ENCODE measurements at places on chromosomes 11 and 22. TPM values are rescaled to one million over a fixed set of nuclear protein-coding genes. Genes with fewer than 3 reads are reported as not detected.

DNA sequence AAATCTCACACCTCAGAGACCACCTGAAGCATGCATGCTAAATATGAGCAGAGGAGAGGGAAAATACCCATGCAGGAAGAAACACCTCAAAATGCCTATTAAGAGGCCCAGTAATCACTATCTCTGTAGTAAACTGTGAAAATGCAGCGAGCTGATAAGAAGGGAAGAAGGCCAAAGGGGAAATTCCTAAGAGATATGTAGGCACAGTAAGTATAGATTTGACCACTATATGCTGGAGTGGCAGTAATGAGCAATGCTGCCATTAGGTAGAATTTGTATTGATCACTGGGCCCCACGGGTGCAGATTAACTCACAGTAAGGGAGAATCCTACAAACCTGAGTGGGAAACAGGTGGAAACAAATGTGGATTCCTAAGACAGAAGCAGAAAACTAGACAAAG, 1813.1 kb upstream of the RAG2 start:
- no peak for DNase-seq

GRCh38 chr11:45834298-45834756, 12.9 kb upstream of the CRY2 start:
- DNase-seq, result no peak

GRCh38 chr22:17198170-17199002, 20.8 kb downstream of the ADA2 start:
- DNase-seq, result peak; percentile 19

DNA sequence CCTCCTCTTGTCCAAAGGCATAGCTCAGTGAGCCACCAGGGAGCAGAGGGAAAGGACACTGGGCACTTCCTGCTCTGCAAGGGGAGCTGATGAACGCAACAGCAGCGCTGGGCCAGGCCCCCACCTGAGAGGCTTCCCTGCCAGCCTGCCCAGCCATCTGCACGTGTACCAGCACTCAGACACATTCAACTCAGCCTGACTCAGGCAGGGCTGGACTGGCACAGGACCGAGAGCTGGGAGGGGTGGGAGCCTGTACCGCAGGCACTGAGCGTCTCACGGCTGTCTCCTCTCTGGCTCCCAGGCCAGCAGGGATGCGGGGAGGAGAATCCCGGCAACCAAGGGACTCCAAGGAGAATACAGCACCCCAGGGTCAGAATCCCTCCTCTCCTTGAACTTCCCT, 411.8 kb downstream of the CTTN start:
- no peak for DNase-seq

- peak; percentile 54 for DNase-seq
Observed at GRCh38 chr11:31809857-31810778, 1.0 kb downstream of the PAX6 start.

DNA sequence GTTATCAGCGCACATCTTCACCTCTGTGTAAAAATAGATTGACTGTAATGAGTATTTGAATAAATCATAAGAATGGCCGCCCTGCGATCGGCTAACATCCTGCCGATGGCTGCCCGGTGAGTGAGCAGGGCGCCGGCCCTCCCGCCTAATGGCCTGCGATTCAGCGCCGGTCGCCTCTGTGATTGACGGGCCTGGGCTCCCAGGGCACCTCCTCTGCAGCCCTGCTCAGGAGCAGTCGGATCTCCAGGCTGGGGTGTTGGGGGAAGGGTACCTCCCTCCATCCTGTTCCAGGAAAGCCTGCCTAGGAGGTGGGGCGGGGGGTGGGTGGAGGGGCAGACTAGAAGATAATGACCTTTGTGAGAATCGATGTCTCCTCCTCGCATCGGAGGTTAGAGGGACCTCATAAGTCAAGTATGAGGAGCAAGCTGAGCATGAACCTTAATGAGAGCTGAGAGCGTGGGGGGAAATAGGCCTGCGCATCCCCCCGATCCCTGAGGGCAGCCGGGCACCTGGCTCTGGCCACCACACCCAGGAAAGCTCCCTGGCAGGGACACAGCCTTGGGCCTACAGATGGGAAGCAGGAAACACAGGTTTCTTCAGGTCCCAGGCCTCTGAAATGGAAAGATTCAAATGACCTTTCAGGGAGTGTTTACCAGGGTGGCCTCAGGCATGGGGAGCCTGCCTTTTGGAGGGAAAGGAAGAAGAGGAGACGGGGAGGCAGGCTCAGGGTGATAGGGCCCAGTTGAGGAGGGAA, 71.7 kb downstream of the PKNOX2 start:
- DNase-seq, result no peak

- peak; percentile 32 for DNase-seq
Observed at GRCh38 chr11:74988541-74989259, at the start of gene NEU3. Gene NEU3, plus strand, starts transcription at chr11:74988933. Its CDS starts 128 bp downstream, at chr11:74989061.

DNA sequence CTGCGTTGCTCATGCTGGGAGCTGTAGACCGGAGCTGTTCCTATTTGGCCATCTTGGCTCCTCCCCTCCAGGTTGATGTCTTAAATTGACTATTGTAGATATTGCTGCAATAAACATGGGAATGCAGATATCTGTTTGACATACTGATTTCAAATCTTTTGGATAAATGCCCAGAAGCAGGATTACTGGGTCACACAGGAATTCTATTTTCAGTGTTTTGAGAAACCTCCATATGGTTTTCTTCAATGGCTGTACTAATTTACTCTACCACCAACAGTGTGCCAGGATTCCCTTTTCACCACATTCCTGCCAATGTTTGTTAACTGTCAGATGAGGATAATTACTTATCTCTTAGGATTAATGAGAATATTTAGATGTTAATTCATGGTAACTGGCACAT, 467.0 kb downstream of the LUZP2 start:
- DNase-seq, result no peak

- DNase-seq, result peak; percentile 47
Observed at GRCh38 chr11:116946414-116946813, 109.0 kb upstream of the APOA1 start.

DNA sequence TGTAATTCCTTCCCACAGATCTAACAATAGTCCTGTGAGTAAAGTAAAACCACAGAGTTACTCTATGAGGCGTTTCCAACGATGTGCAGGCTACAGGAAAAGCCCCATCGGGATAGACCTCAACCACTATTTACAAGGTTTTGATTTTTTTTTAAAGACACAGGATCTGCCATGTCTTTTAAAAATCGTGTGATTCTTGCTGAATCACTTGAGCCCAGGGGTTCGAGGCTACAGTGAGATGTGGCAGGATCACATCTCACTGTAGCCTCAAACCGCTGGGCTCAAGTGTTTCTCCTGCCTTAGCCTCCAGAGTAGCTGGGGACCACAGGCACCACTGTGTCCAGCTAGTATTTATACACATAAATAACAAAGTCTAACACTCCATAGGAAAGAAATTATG, 7.8 kb downstream of the TAF1D start:
- no peak for DNase-seq

The OR51G2 gene
- total RNA-seq, result not detected

The HNRNPUL2 gene
- 11.0 TPM for total RNA-seq

The C11orf65 gene
- not detected for total RNA-seq

The OR2AT4 gene
- not detected for total RNA-seq

The TBX1 gene
- 62.8 TPM for total RNA-seq

Measured in dermis microvascular lymphatic vessel endothelial cell (primary cell).